ENCODE measurements at places on chromosomes 6 and 20.

DNA sequence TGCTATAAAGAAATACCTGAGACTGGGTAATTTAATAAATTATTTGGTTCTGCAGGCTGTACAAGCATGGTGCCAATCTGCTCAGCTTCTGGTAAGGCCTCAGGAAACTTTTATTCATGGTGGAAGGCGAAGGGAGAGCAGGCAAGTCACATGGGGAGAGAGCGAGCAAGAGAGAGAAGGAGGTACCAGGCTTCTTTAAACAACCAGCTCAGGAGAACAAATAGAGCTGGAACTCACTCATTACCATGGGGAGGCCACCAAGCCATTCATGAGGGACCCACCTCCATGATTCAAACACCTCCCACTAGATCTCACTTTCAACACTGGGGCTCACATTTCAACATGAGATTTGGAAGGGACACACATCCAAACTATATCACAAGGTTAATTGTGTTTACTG is 44.9 kb upstream of the CRISP1 start:
- no peak for DNase-seq

DNA sequence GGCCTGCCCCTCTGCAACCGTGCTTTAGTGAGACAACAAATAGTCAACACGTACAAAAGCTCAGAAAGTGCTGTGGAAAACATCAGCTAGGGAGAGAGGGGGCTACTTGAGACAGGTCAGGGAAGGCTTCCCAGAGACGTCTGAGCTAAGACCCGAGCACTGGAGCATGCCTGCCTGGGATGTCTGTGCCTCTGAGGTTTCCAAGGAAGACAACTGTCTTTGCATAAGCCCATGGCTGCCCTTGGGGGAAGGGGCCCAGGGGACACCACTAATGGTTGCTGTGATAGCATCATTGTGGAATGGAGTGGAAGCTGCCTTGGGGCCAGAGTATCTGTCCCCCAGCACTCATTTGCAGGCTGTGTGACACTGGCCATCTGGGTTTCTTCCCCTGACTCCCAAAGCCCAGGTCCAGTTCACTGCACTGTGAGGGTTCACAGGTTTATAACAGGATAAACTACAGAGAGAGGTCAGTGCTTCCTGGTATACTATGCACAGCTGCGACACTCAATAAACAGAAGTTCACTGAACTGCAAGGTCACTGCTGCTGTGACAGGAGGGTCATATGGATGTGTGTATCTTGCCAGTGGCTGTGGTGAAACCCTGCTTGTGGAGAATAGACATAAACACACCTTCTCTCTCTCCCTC is 1.5 kb upstream of the ARFGEF2 start:
- DNase-seq: no peak

GRCh38 chr6:151417477-151417876 is 26.1 kb upstream of the ZBTB2 start:
- DNase-seq: no peak

DNA sequence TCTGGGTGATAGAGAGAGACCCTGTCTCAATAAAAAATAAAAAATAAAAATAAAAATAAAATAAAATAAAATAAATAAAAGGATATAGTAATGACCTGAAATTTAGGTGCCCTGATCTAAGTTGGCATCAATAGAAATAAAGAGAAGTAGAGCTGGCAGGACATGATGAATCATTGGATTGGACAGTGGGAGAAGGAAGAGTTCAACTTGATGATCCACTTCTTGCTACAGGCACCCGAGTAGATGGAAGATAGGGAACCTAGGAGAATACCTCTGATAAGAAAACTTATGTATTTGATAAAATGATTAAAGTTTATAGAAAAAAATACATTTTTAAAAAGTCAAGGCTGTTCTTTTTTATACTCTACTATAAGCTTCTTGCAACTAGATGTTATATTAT is 79.0 kb downstream of the ADTRP start:
- DNase-seq: no peak

DNA sequence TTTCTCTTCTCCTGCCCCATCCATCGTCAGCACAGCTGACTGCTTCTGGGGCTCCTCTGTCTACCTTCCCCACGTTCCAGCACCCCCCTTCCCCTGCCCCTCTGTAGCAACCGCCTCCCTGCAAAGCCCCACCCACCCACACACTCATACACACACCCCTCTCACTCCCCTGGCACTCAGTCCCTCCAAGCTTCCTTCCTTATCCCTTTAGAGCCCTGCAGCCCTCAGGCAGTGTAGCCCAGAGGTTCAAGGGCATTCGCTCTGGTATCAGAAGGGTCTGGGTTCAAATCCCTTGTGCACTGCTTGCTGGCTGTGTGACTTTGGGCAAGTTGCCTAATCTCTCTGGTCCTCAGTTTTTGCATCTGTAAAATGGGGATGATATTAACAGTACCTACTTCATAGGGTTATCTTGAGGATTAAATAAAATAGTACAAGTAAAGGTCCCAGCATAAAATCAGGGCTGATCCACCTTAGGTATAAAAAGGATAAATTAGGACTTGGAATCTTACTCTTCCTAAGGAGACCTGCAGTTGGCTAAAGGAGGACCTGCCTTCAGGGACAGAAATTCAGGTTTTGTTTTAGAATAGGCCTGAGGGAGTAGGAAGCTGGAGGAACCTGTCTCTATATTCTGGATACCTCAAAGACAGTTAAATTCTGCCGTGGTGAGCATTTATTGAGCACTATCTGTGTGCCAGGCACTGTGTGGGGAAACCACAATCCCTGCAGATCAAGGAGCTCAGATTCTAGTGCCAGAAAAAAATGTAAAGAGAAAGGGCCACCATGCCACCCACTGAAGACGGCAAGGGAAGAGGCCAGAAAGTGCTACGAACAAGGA is 94.1 kb downstream of the SNX5 start:
- DNase-seq: no peak

GRCh38 chr6:50815436-50816114 is 3.1 kb upstream of the TFAP2B start:
- DNase-seq: no peak

DNA sequence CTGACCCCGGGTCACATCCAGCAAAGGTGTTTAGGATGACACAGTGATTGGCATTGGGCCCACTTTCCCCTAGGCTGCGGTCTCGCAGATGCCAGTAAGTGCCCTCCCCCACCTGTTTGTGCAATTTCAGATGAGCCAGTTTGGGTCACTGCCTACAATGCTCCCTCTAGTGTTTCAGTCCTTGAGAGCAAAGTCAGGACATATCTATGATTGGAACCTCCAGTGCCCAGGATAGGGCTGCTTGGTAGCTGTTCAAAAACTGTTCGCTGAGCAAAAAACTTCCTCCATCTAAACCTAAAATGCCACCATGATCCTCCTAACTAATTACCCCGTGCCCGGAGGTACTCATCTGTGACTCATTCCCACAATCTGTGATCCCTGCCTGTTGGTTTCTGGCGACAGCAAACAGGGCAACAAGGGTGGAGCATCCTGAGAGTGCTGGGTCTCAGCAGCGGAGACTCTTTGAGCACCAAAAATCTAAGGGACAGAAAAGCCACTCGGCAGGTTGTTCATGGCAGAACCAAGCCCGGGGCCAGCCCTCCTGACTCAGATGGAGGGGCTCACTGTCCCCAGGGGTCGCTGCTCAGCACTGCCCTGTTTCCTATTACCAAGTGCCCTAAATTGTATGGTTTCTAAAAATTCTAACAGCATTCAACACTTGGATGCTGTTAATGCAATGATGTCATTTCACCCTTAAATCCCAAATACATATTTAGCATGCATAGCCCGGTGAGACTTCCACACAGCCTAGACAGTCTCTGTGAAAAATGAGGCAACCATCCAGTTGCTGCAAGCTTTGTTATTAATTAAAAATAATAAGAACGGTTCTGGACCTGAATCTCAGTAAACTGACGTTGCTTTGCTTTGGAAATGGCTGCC is 5.0 kb downstream of the VSX1 start:
- DNase-seq: no peak

DNA sequence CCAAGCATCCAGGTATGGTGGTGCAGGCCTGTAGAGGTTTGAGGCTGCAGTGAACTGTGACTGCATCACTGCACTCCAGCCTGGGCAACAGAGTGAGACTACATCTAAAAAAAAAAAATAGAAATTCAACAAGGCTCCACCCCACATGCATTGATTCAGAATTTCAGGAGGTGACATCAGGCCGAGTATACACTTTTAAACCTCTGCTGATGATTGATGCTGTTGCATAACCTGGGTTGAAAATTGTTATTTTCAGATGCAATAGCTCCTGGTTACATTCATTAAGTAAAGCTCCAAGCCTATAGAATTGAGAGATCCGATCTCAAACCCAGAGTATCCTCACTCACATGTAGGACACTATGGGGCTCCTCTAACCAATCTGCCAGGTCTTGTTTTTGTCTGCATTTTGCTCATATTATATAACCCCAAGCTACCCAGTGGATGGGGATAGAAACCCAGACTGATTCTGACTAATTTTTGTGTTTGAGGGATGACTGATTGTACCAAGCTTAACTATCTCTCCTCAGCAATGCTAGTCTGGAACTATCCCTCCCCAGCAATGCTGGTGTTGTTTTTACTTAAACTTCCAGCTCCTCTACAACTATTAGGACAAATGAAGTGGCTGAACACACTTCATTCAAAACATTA is 123.5 kb upstream of the PREP start:
- DNase-seq: no peak

All from effector memory CD4-positive, alpha-beta T cell (primary cell).